Skin of body (tissue), 3 donors: ENCODE measurements at places on chromosomes 5 and 9. TPM values are rescaled to one million over a fixed set of nuclear protein-coding genes. Genes with fewer than 3 reads are reported as not detected.

- DNase-seq = peak; percentile 66
These were observed 10.0 kb downstream of the S1PR3 start for GRCh38 chr9:89000973-89001916.

NACC2 gene
- total RNA-seq = 2.9 TPM

DNA sequence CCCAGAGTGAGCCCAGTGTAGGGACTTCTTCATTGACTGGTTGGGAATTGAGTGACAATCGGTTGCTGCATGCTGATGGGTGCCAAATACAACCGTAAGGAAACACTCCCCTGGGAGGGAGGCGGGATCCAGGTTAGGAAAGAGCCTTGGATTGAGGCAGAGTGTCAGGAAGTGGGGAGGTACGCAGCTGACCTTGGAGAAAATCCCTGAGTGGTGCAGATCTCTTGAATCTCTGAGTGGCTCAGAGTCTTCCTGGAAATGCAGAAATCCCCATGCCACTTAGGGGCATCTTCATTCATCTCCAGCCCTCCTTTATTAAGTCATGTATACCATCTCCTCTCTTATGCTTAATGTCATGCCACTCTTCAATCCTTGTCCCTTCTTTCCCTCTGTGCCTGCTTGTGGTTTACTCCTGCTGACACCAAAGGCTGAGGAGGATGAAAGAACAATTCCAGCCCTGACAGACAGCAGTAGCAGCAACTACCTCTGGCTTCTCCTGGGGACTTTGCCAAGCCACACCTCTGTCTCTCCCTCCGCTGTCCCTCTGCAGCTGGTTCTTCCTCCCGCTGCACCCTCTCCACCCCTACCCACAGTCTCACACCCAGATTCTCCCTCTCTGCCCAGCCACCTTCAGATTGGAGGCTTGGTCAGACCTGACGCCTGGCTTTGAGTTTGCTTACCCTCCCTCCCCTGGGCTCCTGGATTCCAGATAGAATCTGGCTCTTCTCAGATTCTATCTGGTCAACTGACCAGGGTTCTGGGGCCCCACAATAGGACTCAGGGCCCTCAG is 14.1 kb upstream of the LCP2 start:
- DNase-seq = no peak

FAM169A gene
- 4.6 TPM for total RNA-seq

DNA sequence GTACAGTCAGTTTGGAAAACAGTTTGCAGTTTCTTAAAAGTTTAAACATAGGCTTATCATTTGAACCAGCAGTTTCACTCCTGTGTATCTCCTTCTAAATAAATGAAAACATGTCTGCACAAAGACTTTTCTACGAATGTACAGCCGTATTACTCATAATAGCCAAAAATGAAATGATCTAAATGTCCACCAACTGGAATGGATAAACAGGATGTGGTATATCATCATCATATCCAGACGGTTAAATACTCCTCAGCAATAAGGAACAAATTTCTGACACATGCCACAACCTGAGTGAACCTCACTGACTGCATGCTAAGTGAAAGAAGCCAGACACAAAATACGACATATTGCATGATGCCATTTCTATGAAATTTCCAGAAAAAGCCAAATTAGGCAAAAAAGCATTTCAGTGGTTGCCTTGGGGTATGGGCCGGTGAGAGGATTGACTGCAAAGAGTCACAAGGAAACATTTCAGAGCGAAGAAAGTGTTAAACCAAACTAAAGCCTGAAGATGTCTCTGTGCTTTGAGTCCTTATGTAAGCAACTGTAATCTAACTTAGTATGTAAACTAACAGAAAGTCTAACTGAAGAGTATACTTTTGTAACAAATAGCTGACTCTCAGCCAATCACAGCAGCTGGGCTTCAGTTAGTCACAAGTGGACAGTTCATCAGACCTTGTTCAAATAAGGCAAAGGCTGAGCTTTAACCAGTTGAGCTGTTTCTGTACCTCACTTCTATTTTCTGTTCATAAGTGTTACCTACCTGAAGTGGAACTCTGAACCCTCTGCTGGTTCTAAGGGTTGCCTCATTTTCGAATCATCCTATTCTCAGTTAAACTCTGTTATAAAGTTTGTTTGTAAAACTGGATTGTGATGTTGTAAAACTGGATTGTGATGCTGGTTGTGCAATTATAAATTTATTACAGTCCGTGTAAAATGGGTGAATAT is 65.2 kb downstream of the TRIO start:
- DNase-seq = peak; percentile 29

- DNase-seq = no peak
These were observed 26.0 kb upstream of the GRIN3A start for GRCh38 chr9:101764472-101764871.

GRCh38 chr5:149337736-149338135 is 7.6 kb upstream of the GRPEL2 start:
- no peak for DNase-seq

GCNT4 gene
- 2.4 TPM for total RNA-seq

F12 gene
- 1.3 TPM for total RNA-seq

DNA sequence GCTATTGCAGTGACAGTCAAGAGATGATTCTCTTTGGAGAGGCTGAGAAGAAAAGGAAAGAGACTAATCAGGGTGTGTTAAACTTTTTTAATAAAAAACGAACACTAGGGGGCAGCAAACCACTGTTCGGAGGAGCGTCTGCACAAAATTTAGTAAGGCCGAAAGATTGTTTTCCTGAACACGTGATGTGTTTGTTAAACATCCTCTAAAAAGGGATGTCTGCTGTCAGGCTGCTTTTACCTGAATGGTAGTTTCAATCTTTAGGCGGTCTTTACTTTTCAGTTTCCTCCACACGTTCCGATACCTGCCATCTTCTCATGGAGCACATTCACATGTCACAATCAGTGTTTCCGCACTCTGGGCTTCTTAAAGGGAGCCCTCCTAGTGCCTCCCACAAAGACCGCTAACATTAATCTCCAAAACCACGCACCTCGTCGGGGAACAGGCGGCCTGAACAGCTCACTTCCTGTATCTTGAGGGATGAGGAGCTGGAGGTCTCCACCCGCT is 125.2 kb downstream of the GPBP1 start:
- DNase-seq = peak; percentile 80

GRCh38 chr5:59268756-59269415 is 624.6 kb downstream of the PDE4D start:
- no peak for DNase-seq

GRCh38 chr9:110728058-110728457 is 59.5 kb downstream of the MUSK start:
- no peak for DNase-seq

FBP2 gene
- total RNA-seq = 5.5 TPM

DND1 gene
- total RNA-seq = 0.30 TPM

RCL1 gene
- total RNA-seq = 25.0 TPM
